MG63 (cell line): ENCODE measurements at places on chromosomes 6 and 20. TPM values are rescaled to one million over a fixed set of nuclear protein-coding genes. Genes with fewer than 3 reads are reported as not detected.

DNA sequence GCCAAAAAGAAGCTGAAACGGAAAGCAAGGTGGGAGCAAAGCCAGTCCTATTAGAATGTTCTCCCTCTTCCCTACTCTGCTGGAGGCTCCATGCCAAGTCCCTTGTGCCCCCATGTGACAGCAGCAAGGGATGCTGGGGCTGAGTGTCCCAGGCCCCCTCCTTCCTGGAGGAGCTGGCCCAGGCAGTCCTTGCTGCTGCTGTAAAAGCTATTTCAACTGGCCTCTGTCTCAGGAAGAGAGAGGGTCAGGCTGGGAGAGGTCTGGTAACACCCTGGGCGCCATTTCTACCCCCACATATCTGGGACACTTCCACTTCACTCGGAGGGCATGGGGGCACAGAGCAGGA, 25.0 kb downstream of the TTBK1 start:
- DNase-seq: no peak

DNA sequence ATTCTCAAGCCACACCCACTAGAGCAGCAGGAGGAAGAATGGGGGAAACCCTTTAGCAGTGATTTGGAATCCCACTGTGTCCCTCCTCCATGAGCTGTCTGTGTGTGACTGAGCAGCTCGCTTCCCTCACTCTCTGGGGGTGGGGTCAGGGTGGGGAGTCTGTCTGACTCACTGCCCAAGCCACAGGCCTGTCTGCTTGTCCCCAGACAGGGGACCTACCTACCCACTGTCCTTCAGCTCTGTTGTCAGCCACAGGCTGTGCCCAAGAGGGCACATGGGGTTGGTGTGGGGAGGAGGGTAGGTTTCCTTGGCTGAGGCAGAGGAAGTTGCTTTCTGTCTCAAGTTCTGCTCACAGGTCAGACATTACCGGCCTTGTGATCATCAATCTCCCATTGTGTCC, 127.0 kb downstream of the MAFB start:
- peak; percentile 13 for DNase-seq

DNA sequence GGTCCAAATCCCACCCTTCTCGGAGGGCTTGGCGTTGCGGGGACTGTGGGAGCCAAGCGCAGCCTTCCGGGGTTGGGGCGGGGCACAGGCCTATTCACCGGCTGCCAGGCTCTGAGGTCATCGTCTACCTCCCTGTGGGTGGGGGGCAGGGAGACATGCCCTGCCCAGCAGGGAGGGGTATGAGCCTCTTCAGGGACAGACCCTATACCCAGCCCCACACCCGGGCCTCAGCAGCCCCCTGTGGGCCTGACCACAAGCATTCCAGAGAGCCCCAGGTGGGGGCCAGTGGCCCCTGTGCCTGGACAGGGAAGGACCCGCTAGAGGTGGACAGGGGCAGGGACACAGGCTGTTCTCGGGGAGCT, 11.6 kb downstream of the LAMA5 start:
- DNase-seq: peak; percentile 58

DNA sequence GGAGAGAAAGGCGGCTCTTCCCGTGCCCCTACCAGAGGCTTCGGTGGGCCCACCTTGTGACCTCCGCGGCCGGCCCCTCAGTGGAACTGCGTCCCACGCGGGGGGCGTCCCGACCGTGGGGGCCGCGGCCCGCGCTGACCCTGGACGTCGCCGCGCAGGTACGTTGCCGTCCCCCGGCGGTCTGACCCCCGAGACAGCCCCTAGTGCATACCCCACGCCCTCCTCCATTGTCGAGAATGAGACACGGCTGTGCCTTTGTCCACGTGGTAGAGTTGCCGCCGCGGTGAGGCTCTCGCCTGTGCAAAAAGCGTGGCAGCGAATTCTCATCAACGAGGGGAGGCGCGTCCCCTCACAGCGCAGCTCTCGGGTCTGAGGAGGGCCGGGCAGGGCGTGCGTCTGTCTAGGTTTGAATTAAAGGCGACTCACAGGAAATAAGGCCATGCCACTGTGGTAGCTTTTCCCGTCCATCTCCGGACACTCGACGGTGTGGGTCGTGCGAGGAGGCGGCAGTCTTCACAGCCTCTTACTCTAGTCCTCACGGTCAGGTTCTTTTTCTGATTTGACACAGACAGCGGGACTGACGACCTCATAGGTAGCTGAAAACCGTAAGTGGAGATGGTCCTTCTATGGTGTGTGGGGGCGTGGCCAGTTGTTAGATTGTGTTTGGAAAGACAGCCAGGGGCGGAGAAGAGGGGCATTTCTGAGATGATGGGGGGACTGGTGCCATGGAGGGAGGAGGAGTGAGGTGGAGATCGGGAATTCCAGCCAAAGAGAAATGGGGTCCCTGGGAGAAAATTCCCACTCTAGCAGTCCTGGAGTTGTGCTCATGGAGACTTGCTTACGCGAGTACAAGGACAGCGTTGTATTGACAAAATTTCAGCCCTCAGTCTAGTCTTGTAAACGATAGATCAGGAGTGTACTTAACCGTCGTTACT, 580 bp downstream of the NXT1 start:
- DNase-seq: peak; percentile 25

GRCh38 chr6:144219056-144219685, 66.0 kb upstream of the UTRN start:
- no peak for DNase-seq

Gene TINAG
- not detected in 2 replicates for total RNA-seq

Gene MCHR2
- not detected in 2 replicates for total RNA-seq
